ENCODE measurements at places on chromosomes 1 and 21.

- DNase-seq: no peak
These were observed 89.8 kb downstream of the SLC16A1 start for GRCh38 chr1:112866151-112866550.

GRCh38 chr21:36005879-36006400 is 54.4 kb downstream of the SETD4 start:
- DNase-seq: no peak

DNA sequence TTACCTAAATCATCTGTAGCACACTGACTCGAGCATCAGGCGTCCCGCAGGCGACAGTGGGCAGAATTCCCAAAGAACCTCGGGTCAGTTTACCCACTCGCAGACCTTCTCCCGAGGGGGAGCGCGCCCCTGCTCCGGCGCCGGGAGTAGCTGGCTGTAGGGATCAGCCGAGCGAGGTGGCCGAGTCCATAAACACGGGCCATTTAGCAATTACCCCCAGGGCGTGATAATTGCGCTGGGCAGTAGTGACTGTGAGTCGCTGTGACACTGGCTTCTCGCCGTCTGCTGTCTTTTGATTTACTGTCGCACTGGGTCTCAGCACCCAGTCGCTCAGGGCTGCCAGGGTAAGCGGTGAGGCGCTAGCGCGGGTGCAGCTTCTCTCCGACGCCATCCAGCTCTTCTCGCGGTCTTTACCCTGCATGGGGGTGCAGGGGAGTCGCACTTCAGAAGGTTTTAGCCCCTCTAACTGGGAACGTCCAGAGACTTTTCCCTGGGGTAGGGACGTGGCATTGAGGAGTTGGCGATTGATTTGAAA is 16.2 kb downstream of the HLX start:
- no peak for DNase-seq

GRCh38 chr1:220045356-220046051 is 801 bp downstream of the EPRS1 start:
- DNase-seq: peak; percentile 2

DNA sequence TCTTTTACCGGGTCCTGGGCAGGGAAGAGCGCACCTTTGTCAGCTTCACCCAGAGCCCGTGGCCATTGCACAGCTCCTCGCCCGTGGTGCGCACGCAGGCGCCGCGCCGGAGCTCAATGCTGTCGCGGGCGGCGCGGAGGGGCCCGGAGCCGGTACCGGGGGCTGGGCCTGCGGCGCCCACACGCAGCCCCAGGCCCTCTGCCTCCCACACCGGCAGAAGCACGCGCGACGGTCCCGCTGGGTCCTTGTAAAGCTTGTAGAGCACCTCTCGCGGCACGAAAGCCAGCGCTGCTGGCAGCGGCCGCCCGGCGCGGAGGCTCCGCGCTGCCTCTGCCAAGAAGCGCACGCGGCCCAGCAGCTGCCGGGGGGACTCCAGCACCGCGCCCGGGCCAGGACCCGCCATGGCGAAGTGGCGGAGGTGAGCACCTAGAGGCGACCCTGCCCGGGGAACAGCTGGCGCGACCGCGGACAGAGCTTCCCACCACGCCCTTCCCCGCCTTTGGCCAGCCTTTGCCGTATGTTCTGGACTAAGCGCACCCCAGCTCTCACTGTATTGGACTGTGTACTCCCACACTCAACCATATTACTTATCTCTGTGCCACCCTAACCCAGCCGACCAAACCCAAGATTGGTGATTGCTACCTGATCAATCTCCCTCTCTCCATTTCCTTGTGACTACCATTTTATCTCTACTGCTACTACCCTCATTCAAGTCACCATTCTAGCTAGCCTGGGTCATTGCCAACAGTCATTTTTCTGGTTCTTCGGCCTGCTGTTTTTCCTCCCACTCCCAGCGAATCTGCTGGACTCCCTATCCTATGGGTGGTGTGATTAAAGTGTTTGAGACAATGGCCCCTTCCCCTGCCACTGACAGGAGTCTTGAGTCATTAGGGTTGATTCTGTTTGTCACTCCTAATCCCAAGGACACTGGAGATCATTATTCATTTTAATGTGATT is at the start of gene HECTD3:
Gene HECTD3 (minus strand): TSS at position 470 of the 957 bp plus-strand sequence. CDS start 67 bp downstream, at position 403.
- DNase-seq: peak; percentile 39

DNA sequence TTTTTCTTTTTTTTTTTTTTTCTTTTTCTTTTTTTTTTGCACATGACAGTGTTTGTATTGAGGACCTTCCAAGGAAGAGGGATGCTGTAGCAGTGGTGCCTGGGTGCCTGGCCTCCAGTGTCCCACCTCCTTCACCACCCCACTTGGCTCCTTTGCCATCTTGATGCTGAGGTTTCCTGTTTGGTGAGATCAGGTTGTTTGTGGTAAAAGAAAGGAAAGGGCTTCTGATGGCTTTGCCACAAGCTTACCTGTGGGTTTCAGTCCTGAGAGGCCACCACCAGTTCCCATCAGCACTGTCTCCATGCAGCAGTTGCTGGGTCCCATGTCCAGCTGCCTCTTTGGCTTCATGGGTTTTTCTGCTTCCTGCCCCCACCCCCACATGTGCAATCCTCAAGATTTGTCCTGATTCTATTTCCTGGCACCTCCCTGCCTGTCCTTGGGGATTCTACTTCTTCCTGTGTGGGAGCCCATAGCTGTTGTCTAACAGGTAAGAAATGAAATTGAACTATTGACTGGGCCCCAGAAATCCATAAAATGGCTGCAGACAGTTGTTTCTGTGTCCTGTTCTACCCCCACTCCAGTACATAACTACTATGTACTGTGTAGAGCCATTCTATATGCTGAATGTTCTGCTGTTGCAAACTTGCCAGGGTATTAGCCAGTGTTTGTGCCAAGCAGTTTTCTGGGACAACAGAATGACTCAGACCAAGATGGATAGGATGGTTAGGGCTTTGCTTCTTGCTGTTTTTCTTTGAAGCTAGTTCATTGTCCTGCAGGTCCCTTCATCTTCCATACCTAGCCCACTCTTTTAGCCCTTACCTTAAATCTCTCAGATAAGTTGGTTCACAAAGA is 4.2 kb upstream of the CCDC28B start:
- DNase-seq: no peak

- no peak for DNase-seq
These were observed 26.4 kb downstream of the CAPZB start for GRCh38 chr1:19458815-19459417.

- DNase-seq: peak; percentile 14
These were observed 144.8 kb downstream of the ST6GALNAC3 start for GRCh38 chr1:76219366-76219818.

- no peak for DNase-seq
These were observed 716 bp upstream of the HPDL start for GRCh38 chr1:45325851-45326506.

GRCh38 chr1:223034270-223034798 is 108.7 kb downstream of the TLR5 start:
- no peak for DNase-seq

DNA sequence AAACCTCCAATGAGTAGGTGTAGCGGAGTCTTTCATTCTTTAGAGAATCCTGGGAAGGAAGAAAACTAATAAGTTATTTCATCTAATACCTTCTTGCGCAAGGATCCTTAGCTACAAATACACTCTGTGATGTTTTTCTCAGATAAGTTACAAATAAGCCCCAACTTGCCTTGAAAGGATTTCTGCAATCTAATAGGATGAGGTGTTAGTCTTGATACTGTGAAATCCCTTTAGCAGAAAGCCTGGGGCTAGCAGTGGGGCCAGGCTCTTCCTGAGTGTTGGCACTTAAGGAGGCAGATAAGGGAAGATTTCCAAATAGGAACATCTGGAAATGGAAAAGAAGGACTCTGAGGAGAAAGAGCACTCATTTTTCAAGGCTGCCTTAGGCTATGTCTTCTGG is 168.0 kb upstream of the DAB1 start:
- DNase-seq: no peak

DNA sequence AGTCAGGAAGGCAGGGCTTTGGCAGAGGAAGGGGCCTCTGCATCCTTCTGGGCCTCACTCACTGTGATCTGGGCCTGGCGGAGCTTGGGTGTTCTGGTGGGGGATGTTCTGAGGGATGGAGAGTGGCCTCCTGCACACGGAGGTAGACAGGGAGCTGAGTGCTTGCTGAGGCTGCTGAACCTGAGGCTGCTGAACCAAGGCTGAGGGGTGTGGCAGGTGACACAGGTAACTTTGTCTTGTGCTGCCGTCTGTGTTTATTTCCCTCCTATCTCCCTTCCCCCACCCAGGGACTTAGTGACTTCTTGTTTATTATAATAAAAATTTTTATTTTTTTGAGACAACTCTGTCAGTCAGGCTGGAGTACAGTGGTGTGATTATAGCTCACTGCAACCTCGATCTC is 37.7 kb upstream of the IFNLR1 start:
- no peak for DNase-seq

DNA sequence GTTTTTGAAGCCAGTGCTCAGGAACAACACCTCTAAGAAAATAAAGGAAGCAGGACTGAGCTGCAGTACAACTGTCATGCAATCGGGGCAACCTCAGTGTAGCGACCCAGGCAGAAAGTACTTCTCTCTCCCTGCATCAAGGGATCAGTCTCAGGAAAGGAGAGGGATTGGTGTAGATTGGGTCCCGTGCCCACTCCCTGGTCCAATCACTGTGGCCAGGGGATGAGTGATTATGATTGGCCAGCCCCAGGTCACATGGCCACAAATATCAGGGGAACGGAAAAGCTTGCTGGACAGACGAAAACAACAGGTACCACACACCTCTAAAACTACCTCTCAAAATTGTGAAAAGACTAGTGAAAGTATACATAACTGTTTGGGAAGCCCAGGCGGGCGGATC is 136.2 kb upstream of the F3 start:
- no peak for DNase-seq

- no peak for DNase-seq
These were observed 135.9 kb downstream of the NPHP4 start for GRCh38 chr1:5856246-5856815.

DNA sequence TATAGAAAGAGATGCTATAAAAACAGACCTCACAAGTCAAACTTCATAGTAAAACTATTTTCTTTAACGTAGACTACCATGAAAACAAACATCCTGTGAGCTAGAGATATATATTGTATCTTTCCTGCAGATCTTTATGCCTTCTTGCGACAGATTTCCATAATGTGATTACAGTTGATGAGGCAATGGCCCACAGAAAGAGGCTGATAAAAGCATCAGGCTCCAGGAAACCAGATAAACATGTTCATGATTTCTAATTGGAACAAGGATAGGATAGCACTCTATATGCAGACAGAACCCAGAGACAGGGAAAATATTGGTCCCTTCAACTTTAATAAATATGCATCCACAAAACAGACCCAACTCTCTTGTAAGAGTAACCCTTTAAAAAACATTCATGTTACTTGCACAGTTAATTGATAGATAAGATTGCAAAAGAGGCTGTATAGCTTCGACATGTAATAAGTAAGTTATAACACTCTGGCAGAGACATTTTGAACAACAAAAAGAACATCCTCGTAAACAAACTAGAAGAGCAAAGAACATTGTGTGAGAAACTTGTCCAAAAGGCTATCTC is 329.4 kb downstream of the AGBL4 start:
- DNase-seq: no peak

- DNase-seq: peak; percentile 70
These were observed 58.7 kb upstream of the GADD45A start for GRCh38 chr1:67626090-67626860.

DNA sequence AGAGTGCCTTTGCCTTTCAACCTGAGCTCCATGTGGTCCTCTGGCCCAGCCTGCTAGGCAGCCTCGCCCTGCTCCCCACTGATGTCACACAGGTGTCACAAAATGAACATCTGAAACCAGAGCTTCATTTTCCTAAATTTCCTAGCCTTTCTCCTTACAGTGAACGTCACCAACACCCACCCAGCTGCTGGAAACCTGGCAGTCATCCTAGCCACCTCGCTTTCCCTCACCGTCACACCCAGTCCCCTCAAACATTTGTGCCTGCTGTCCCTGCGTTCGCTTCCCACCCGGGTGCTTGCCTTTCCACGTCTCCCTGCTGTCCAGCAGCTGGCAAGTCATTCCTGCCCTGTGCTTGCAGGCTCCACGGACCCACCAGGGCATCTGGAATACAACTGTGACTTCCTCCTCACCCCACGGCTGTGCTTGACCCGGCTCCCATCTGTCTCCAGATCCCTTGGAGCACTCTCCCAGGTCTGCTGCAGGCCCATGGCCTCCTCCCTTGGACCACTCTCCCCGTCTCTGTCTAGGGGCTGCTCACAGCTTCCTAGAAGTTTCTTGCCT is 23.5 kb downstream of the ADARB1 start:
- DNase-seq: no peak

Data from HS-5 (cell line).